ENCODE measurements at places on chromosomes 12 and 14.

DNA sequence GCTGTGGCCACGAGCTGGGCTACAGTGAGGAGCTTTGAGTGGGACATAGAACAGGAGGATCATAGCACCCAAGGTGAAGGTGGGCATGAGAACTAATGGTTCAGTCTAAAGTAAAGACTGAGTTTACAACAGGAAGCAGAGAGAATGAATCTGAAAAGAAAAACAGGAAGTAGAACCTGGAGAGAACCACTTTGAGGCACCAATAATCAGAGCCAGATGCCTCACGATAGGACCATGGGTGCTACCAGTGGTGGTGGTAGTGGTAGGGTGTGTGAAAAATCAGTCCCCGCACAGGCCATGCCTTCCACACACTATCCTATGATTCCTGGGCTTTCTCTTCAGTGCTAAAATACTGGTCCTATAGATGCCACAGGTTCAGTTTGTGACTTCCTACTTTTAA, 293.6 kb downstream of the AKAP6 start:
- peak; percentile 45 for DNase-seq

GRCh38 chr12:47700263-47700662, 5.6 kb downstream of the RPAP3 start:
- no peak for DNase-seq

DNA sequence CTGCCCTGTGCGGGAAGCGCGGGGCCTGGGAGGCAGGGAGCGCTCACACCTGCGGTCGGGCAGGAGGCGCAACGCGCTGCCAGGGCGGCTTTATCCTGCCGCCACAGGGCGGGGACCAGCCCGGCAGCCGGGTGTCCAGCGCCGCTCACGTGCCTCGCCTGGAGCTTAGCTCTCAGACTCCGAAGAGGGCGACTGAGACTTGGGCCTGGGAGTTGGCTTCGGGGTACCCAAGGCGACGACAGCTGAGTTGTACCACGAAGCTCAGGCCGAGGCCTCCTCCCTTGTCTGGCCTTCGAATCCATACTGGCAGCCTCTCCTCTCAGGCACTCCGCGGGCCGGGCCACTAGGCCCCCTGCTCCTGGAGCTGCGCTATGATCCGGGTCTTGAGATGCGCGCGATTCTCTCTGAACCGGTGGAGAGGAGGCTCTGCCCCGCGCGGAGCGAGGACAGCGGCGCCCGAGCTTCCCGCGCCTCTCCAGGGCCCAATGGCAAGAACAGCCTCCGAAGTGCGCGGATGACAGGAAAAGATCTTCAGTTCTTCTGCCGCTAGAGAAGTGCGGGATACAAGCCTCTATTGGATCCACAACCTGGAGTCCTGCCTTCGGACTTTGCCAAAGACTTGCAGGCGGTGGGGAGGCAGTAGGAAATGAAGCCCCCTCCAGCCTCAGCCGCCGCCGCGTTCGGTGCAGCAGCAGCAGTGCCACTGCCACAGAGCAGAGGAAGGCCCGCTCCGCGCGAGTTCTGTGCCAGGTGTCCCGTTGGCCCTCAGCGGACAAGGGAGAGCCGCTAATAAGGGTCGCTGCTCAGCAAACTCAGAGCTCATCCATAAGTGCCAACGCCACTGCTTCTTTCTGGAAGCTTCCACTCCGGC, 6.8 kb downstream of the SIX1 start:
- DNase-seq = no peak

DNA sequence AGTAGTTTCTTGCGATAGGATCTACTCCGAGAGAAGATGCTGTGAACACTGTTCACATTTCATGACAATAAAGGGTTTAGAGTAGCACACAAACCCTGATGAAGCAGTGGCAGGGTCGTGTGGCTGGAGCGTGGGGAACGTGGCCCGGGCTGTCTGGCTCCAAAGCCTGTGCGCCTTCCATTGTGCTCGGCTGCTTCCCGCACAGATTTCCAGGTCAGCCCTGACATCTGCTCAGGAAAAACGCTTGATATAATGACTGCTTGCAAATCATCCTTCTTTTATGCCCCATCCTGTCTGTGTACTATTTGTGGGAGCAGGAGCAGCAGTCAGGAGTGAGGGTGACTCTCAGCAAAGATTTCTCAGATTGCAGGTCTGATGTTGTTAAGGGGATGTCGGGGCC, 78.6 kb downstream of the EML1 start:
- DNase-seq = no peak

- no peak for DNase-seq
Observed at GRCh38 chr12:80165746-80166145, 66.4 kb downstream of the OTOGL start.

DNA sequence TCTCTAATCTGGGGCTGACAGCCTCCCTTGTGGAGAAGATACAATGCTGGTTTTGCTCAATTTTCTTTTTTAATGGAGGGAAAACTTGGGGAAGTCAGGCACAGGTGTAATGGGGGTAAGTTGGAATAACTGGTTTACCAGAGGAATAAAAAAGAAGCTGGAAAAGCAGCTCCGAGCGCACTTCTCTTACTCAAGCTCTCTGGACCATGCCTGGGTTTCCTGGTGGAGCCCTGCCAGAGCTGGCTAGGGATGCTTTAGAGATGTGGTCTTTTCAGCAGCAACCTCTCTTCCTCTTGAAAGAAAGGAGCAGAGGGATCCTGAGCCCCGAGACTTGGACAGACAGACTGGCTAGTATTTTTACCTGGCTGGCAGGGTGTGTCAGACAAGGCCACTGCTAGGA, 3.9 kb upstream of the KCNA5 start:
- DNase-seq = no peak

GRCh38 chr12:100554608-100555077, 18.8 kb upstream of the GAS2L3 start:
- DNase-seq = peak; percentile 82

DNA sequence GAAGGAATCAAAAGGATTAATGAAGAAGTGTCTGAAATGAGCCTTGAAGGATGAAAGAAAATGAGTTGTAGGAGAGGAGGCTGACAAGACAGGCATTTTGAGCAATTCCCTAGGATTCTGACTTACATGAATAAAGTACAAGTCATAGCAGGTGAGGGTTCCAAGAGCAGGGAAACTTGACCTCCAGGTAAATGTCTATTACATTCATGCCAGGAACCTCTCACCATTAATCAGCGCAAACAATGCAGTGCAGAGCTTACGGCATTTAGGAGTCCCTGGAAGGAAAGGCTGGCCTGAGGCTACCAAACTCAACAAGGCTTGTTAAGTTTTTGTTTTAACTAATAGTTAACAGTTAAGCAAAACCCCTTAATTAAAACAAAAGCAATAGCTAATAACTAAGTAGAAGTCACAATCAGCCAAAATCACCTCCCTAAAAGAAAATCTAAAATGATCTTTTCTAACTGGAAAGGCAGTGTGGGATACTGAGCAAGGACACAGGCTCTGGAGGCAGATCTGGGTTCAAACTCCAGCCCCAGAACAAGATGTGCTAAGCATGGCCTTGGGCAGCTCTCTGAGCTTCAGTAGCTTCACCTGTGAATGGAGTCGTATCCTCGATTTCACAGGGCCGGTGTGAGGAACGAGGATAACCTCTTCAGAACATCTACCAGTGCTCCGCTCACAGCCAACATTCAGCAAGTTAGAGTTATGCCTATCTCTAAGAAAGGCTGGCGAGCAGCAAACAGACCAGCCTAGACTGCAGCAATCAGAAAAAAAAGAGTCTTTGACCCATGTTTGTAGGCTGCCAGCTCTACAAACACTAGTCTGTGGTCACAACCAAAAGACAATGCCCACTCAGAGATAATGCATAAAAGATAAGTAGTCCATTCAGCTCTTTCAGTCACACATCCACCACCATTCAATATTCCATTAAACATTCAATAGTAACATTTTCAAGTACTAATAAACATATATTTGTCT, 16.9 kb downstream of the PPTC7 start:
- DNase-seq = no peak

GRCh38 chr14:92484132-92484823, 29.3 kb upstream of the RIN3 start:
- DNase-seq = no peak

- DNase-seq = no peak
Observed at GRCh38 chr14:37819155-37820015, 224.0 kb downstream of the TTC6 start.

DNA sequence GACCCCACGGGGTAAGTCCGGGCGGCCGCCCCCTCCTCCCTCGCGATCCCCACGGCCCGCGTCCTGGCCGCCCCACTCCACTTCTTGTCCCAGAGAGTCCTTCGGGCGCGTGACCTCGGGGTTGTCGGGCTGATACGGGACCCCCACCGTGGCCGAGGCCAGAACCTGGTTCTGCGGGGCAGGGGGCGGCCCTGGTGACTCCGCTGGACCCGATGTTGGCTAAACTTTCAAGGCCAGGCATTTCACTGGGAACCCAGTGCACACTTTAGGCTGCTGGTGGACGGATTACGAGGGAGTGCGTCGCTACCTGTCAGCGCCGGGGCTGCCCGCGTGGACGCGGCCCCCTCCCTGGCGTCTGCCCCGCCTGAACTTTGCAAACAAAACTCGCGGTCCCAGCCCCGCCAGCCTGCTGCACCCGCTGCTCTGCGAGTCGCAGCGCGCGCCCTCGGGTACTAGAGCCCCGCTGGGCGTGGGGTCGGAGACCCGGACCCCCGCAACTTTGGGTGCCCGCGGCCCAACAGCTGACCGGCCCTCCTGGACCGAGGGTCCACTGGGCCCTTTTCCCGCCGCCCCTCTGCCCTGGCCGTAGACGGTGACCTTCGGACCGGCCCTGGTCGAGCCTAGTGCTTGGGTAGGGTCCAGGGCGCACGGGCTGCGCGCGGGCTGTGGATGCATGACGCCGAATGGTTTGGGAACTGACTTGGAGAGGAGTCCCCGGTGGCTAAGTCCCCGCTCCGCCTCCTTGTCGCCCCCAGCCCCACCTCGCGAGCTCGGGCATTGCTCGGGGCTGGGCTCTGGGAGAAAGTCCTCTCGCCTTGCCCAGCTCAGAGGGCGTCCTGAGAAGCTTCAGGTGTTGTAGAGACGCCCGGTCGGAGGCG, 624 bp downstream of the RIN3 start:
- no peak for DNase-seq

DNA sequence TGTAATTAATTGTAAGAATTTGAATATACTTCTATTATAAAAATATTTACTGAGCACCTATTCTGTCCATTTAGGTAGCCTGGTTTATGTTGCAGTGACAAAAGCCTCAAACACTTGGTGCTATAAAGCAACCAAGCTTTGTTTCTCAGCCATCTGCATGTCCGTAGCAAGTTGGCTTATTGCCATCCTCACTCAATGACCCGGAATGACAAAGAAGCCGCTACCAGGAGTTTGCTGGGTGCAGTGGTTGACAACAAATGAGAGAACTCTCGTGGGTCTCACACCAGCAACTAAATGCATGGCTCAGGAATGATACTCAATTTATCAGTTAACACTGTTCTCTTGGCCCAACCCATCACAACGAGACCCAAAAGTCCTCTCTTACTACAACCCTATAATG, 553.1 kb downstream of the DIO2 start:
- DNase-seq = peak; percentile 50

DNA sequence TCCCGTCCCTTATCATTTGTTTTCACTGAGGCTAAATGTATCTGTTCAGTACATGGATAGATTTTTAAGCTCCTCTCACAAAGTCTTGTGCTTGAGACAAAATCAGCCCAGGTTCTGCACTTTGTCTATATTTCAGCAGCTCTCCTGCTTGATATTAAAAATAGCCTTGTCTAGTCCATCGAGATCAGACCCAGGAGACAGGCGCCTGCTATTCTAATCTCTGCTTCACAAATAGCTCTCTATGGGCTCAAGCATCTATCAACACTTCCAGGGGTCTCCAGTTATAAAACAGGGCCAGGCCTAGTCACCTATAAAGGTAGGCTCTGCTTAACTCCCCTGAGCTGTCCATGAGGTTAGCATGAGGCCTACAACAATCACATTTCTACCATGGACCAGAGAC, 62.5 kb downstream of the ZFP36L1 start:
- no peak for DNase-seq

DNA sequence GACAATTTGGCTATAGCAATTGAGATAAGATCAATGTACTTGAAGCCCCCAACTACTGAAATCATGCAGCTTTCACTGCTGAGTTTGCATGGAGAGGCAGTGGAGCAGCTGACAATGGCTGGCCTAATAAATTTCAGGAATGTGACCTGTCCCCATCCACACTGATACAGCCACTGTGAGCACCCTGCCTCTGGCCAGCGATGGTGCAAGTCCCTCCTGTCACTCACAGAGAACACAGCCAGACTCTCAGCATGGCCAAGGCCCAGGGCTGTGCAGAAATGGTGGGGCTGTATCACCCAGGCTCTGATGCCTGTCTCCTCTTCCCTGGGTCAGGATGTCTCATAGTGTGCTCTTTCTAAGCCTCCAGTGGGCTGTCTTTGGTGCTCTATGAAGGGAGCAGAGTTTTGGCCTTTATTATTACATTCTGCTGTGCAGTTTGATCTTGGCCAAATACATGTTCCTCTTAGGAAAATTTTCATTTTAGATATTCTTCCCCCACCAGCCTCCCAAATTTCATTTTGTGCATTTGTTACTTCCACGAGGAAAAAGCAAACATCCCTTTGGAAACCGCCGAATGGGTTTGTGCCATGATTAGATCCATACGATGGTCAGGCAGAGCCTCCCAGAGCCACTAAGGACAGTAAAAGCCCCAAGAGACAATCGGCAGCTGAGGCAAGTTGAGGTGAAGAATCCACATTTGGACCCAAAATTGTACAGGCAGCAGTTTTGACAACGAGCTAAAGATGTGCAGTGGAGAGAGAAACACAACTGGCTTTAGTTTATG, 85.1 kb upstream of the WSCD2 start:
- DNase-seq = no peak

DNA sequence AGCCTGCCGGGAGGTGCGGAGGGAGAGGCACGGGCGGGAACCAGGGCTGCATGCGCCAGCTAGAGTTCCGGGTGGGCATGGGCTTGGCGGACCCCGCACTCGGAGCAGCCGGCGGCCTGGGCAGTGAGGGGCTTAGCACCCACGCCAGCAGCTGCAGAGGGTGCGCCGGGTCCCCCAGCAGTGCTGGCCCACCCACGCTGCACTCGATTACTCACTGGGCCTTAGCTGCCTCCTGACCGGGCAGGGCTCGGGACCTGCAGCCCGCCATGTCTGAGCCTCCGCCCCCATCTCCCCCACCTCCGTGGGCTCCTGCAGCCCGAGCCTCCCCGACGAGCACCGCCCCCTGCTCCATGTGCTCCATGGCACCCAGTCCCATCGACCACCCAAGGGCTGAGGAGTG, 14.8 kb downstream of the CKAP4 start:
- no peak for DNase-seq

- no peak for DNase-seq
Observed at GRCh38 chr14:54515670-54516069, 6.0 kb downstream of the CGRRF1 start.

DNA sequence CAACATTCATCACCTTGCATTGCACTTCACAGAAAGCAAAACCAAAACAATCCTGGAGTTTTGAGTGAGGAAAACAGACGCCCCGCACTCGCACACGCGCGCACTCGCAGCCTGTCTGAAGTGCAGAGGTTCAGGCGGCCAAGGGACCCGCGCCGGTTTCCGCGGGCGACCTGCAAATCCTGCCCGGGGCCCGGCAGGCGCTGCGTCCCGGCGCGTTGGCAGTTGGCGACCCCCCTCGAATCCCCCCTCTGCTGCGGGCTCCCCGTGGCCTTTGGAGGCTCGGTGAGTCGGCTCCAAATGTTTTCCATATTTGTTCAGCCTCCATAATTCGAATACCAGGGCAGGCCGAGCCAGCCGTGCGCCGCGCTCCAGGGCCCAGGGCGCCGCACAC, at the start of gene SSPN:
Gene SSPN, plus strand, starts transcription at position 324 of the 391 bp plus-strand sequence. CDS start 100 bp downstream, outside the sequence.
- no peak for DNase-seq

GRCh38 chr14:97361958-97362357, 564.8 kb downstream of the VRK1 start:
- DNase-seq = no peak

Measured in Karpas-422 (cell line).